ENCODE measurements at places on chromosomes 2 and 18. TPM values are rescaled to one million over a fixed set of nuclear protein-coding genes. Genes with fewer than 3 reads are reported as not detected.

DNA sequence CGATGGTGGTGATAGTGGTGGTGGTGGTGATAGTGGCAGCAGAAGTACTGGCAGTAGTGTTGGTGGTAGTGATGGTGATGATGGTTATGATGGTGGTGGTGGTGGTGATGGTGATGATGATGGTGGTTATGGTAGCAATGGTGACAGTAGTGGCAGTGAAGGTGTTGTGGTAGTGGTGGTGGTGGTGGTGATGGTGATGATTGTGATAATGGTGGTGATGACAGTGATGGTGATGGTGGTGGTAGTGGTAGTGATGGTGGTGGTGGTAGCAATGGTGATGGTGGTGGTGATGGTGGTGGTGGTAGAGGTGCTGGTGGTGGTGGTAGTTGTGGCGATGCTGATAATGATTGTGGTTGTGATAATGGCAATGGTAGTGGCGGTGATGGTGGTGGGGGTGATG is 126.5 kb downstream of the AFF3 start:
- DNase-seq: no peak

Gene IL1R2
- 0.64 TPM for total RNA-seq

GRCh38 chr2:42942214-42942989 is 150.0 kb upstream of the HAAO start:
- no peak for DNase-seq

GRCh38 chr2:241541564-241542277 is 16.8 kb upstream of the BOK start:
- no peak for DNase-seq

GRCh38 chr18:70151614-70152013 is 53.9 kb downstream of the RTTN start:
- DNase-seq: no peak

DNA sequence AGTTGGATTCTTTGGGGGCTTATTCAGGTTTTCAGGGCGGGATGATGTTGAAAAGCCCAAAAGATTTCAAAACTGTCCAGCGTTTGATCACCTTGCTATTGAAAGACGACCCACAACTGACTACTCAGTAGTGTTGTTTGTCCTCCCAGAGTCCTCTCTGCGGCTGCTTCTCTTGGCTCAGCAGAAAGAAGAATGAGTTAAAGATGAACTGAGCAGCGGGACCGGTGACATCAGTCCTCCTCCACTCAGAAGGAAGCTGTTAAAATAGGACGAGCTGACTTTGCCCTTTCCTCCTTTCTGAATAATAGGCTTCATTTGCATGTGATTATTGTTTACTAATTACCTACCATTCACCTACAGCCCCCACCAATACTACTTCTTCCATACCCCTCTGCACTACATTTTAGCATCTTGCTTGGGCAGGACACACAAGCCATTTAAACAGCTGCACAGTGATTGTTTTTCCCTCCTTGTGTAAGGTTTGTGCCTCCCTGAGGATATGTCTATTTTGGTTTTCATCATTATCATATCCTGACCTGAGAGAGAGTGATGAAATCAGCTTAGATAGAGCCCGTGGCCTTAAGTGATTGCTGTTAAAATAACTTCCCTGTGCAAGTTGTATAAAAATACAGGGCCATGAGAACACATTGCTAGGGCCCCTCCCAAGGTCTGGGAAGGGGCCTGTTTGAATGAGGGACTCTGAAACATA is 261.8 kb downstream of the FHOD3 start:
- no peak for DNase-seq

- DNase-seq: no peak
Measured at GRCh38 chr2:25311865-25312575, 29.7 kb downstream of the DNMT3A start.
